ENCODE measurements at places on chromosomes 6 and 20.

GRCh38 chr20:21100578-21101452, 5.3 kb downstream of the LINC00237 start:
- ATAC-seq, result no peak

GRCh38 chr20:16846006-16846405, 97.8 kb downstream of the OTOR start:
- ATAC-seq, result no peak

- no peak for ATAC-seq
These were observed 110.8 kb downstream of the MYLK4 start for GRCh38 chr6:2639896-2640295.

- ATAC-seq, result no peak
These were observed 9.5 kb upstream of the PABPC1L start for GRCh38 chr20:44900231-44900854.

DNA sequence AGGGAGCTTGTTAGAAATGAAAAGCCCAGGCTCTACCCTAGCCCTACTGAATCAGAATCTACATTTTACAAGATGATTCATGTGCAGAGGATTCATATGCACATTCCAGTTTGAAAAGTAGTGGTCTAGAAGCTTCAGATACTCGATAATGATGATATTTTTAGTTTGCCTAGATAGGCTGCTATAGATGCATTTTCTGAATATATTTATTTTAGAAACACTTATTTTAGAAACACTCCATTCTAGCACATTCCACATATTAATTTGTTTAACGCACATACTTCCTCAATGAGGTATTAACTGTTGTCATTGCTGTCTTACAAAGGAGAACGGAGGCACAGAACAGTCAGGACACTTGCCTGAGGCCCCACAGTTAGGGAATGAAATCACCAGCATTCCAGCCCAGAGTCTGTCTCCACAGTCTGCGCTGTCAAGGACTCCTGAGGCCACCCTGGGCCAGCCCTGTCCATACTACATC, 64.4 kb downstream of the SNAP25 start:
- no peak for ATAC-seq

DNA sequence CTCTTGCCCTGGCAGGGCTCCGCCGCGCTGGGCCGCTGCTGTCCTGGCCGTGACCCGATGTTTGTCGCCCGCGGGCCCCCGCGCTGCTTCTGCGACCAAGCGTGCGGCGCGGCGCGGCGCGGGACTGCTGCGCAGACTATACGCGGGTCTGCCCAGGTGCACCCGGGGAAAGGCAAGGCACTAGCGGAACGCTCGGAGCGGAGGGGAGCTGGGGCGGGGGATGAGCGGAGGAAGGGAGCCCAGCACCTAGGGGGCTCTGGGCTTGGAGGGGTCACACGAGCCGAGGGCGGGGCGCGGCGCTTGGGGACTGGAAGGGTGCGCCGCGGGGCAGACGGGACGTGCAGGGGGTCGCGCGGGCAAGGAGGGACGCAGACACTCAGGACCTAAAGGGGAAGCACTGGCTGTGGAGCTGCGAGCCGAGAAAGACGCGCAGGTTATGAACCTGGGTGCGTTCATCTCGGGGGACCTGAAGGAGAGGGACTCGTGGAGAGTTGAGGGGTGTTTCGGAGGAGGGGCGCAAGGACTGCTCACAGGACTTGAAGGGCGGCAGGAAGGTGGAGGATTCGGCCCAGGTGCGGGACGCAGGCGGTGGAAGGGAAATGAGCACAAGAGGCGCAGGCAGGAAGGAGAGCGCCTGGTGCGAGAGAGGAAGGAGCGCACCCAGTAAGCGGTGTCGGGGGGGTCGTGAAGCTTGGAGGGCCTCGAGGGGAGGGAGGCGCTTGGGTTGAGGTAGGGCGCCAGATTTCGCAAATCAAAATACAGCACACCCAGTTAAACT, 40.8 kb upstream of the ZNFX1 start:
- peak; percentile 30 for ATAC-seq

DNA sequence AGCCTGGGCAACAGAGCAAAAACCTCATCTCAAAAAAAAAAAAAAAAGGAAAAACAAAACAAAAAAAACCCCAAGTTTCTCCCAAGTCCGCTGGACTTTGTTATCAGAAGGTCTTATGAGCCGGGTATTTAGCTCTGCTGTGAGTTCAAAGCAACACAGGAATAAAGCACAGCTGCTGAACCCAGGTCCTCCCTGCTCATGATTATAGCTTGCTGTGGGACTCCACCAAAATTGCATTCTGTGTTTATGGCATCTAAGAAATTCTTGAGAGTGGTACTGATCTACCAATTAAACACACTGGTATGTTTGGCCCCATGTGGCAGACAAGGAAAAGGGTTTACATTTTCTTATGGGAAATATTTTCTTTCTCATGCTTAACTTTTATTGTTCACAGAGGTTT, 93.6 kb upstream of the NEDD9 start:
- ATAC-seq, result no peak

- ATAC-seq, result peak; percentile 41
These were observed 172.1 kb upstream of the OLIG3 start for GRCh38 chr6:137666202-137666774.

- no peak for ATAC-seq
These were observed 5.6 kb downstream of the CYP24A1 start for GRCh38 chr20:54167909-54168872.

- no peak for ATAC-seq
These were observed 32.5 kb downstream of the PIGU start for GRCh38 chr20:34644345-34644744.

DNA sequence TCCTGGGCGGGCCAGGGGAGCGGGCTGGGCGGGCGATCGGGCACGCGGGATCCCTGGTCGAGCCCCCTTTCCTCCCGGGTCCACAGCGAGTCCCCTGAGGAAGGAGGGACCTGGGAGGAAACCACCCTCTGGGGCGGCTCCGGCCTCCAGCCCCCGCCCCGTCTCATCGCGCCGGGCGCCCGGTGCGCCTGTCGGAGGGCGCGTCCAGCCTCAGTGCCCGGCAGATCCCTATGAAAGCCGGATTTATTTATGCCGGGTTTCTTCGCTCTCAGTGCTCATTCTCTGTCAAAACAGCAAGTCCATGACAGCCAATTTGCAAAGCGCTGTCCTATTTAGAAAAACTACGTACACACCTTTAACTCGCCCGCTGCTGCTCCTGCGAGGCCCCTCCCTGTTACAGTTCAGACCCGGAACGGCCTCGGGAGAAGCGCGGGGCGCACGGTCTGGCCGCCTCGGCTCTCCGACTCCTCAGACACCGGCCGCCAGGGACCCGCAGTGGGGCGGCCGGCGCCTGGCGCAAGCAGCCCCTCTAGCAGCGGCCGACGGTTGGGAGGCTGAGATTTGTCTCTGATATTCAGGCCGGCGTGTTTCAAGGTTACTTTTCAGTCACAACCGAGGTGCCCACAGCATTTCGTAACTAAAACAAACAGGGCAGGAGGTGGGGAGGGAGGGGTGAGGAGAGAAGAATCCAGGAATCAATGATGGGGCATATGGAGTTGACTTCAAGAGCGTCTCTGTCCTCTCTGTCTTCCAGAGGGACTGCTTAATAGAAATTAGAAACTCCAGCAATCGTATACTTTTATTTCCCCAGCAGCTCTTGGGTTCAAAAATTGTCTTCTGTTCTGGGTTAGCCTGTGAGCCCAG, 782 bp upstream of the FOXA2 start:
- ATAC-seq, result no peak

Data from activated CD4-positive, CD25-positive, alpha-beta regulatory T cell treated with anti-CD3 and anti-CD28 coated beads, Interleukin-2, amount 50 U/mL, for 24 hours (primary cell).